NCI-H226 (cell line): ENCODE measurements at places on chromosomes 5 and 9.

DNA sequence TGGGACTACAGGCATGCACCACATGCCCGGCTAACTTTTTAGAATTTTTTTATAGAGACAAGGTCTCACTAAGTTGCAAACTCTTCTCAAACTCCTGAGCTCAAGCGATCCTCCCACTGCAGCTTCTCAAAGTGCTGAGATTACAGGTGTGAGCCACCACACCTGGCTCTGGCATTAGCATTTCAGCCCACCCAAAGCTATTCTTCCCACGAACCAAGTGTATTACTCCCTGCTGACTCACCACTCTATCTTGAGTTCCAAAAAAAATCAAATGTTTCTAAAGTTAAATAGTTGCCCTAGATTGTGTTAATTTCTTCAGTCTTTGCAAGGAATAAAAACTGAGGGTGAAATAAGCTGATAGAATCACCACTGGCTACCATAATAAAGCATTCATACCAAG lies 205.5 kb downstream of the ARRDC3 start:
- DNase-seq: no peak

GRCh38 chr9:8769153-8769552 lies 969.6 kb upstream of the DMAC1 start:
- no peak for DNase-seq

- DNase-seq: no peak
These were observed 17.8 kb downstream of the BOD1 start for GRCh38 chr5:173598686-173599085.

DNA sequence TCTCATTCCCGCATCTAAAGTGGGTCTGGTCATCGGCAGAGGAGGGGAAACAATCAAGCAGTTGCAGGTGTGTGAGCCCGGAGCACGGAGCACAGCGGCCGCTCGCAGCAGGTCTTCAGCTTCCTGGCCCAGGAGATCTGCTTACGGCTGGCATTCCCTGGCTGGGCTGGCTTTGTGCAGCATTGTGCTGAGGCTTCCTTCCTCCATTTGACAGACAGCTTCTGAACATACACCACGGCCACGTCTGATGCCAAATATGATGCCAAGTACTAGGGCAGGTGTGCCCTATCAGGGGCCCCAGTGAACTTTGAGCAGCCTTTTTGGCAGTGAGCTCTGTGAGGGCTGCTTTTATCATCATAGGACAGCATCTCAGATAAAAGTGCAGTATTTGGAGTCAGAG lies 37.1 kb downstream of the FUBP3 start:
- DNase-seq: no peak

DNA sequence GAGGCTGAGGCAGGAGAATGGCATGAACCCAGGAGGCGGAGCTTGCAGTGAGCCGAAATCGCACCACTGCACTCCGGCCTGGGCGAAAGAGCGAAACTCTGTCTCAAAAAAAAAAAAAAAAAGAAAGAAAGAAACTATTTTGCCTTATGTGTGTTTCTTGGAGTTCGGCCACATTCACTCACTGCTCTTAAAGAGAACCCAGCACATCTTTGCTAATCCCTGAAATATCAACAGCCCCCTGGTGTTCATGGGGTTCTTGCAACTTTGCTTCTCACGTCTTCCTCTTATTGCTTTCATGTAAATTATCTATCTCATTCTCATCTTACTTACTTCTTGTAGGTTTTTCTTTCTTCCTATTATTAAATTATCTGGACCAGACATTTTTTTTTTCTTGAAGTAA lies 126.3 kb upstream of the ASTN2 start:
- DNase-seq: no peak

- no peak for DNase-seq
These were observed 344.6 kb upstream of the EDIL3 start for GRCh38 chr5:84729326-84729725.

GRCh38 chr9:106620866-106621265 lies 242.1 kb upstream of the ZNF462 start:
- no peak for DNase-seq

DNA sequence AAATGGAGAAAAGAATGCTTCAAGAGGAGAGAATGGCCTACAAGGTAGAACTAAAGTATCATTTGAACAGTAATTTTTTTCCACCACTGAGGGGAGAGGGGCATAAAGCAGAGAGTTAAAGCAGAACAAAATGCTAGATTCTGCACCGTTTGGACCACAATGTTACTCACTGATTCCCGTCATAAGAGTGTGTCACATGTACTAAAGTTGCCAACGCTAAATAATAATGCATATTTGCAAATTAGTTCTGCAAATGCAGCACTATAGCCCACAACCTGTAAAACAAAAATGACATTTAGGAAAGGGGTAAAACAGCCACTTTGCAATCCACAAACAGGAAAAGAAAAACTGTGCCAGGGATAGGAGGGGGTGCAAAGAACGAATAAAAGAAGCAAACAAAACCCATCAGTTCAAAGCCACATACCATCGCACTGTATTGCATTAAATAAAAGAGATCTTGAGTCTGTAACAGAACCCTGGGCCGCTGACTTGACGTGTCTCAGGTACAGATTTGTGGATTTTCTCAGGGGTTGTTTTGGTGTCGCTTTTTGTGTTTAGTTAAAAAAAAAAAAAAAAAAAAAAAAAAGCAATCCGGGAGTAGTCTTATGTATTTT lies 7.7 kb upstream of the NFIB start:
- DNase-seq: no peak

DNA sequence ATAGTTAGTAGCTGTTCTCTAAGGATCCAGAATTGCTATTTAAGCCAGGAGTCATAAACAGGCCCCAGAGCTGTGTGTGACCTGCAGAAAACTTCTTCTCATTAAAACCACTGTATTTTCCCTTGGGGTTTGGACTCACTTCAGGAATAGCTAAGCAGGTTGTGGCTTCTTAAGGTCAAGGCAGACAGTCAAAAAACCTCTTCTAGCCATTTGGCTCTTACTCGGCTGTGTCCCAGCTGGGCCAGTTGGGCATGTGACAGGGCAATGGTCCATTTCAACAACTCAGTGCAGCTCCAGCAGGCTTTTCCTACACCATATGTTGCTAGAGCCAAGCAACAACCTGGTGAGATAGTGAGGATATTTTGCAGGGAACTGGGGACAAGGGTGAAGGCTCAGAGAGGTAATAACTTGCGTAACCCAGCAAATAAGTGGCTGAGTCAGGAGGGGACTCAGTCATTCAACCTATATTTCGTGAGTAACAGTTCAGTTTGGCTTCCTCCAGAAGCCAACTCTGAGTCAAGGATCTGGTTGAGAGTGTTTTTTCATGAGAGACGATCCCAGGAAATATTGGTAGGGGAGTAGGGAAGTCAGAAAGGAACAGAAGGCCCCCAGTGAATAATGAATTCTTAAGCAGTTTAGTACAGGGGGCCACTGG lies 115.4 kb upstream of the PPP2R2B start:
- no peak for DNase-seq

- DNase-seq: peak; percentile 94
These were observed 77.1 kb upstream of the GOLM1 start for GRCh38 chr9:86176468-86176867.

DNA sequence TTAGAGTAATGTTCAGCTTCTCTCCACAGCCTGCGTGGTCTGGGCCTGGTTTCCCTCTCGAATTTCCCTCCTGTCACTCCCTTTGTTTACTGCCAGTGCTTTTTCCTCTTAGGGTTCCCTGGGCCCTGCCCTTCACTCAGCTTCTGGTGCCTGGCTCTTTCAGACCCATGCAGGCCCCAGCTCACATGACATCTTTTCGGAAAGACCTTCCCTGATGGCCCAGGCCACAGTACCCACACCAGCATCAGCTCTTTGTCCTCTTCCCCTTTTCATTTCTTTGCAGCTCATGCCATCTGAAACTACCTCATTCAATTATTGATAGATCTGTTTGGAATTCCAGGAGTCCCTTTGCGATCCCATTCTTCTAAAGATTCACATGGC lies 68.1 kb upstream of the ABL1 start:
- DNase-seq: no peak

GRCh38 chr9:114559830-114560513 lies 27.6 kb upstream of the ATP6V1G1 start:
- DNase-seq: no peak

DNA sequence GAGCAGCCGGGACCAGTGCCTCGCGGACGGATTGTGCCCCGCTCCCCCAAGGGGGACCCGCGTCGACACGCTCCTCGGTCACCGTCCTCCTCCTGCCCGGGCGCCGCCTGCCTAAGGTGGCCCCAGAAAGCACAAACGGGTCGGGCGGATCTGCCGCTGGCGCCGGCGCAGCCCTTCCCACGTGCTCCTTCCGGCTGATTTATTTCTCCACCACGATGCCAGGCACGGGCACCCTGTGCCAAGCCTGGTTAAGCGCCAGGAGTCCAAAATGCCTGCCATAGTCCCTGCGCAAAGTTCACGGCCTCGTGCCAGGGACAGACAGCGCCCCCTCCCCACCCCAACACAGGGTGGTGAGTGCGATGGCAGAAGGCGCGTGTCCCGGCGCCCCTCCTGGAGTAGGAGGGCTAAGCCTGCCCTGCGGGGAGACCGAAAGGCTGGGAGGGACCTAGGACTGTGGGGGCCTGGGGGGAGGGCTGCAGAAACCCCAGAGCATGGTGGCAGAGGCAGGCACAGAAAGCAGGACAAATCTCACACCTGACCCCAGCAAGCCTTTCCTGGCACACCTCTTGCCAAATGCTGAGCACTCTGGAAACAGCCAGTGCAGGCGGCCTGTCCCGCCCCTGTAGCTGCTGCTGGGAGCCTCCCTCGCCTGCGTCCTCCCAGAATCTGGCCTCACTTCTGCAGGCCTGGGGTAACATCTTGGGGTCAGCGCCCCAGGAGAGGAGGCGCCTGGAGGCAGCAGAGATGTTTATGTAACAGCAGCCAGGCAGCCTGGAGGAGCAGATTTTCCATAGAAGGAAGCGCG lies 1.1 kb upstream of the NOTCH1 start:
- DNase-seq: peak; percentile 89

DNA sequence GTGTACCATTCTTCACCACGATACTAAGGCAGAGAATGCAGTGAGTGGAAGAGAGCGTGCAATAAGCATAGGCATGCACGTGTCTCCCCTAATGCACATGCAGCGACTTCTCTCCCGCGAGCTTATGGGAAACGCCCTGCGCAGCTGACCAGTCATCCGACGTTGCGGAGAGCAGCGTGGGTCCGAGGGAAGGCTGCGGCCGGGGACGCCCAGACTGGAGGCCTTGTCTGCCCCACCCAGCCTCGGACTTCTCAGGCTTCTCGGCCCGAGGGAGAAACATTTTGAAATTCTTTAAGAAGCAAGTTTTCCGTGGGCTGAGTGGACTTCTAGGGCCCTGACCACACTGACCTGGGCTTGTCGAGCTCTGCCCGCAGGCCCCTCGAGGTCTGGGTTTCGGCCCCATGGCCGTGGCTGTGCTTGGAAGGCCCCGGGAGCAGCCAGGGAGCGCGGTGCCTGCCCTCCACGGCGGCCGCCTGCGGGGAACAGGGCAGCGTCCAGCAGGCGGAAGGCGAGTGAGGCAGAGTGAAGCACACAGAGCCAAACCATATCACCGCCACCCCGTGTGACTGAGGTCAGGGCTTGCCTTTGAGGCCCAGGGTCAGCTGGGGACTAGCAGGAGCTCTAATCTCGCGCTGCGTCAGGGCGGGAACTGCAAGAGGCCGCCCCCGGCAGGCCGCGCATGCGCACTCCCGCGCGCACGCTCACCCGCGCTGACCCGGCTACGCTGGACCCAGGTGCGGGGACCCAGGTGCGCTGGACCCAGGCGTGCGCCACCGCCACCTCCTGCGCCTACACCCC lies 60.0 kb upstream of the IRX1 start:
- DNase-seq: no peak
